ENCODE measurements at places on chromosomes 11 and 22.

DNA sequence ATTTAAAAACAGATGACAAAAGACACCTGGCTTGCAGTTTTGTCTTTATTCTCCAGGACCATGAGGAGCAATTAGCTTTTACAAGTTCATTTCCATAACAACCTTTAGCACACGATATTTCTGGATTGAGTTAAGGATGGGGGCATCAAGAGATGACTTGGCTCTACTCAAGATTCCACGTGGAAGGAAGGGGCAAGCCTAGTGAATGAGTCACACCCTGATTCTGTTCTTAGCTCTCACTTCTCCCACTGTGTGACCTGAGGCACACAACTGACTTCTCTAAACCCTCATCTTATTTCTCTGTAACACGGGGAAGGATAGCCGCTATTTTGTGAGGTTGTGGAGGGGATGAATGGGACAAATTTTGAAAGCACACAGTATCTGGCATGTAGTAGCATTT is 185.5 kb downstream of the KIRREL3 start:
- no peak for DNase-seq

- DNase-seq = no peak
Measured at GRCh38 chr22:50439871-50440331, 34.9 kb downstream of the SBF1 start.

DNA sequence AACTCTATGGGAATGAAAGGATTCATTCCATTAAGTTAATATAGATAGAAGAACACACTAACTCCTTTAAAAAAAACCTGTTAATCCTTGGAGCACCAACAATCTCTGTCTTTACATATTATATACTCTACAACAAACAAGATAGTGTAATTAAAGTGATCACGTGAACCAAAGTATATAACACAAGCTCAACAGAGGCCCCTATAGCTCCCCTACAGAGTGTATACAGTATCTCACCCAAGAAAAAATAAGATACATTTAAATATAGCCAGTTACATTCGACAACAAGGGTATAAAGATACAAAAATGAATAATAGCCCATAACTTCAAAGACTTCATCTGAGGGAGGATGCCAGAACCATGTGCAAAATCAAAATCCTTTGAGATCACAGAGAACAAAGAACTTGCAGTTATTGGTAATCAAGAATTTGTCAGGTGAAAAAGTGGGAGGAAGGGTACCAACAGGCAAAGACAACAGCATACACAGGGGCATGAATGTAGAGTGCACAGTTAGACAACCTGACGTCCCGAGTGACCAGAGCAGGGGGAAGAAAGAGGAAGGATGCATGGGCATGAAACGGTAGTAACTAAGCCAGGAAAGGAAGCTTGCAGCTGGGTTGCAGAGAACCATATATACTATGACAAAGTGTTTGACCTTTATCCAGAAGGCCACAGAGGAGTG is 4.7 kb downstream of the FCHSD2 start:
- DNase-seq = no peak

DNA sequence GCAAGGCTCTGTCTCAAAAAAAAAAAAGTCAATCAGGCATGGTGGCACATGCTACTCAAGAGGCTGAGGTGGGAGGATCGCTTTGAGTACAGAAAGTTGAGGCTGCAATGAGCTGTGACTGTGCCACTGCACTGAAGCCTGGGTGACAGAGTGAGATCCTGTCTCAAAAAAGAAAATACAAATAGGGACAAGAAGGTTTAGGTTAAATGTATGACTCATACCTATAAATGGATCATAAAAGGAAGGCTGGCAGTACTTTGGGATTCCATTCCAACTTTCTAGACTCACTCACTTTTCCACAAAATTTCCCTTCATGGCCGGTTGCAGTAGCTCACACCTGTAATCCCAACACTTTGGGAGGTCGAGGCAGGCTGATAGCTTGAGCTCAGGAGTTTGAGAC is 25.6 kb upstream of the OSBP start:
- no peak for DNase-seq

DNA sequence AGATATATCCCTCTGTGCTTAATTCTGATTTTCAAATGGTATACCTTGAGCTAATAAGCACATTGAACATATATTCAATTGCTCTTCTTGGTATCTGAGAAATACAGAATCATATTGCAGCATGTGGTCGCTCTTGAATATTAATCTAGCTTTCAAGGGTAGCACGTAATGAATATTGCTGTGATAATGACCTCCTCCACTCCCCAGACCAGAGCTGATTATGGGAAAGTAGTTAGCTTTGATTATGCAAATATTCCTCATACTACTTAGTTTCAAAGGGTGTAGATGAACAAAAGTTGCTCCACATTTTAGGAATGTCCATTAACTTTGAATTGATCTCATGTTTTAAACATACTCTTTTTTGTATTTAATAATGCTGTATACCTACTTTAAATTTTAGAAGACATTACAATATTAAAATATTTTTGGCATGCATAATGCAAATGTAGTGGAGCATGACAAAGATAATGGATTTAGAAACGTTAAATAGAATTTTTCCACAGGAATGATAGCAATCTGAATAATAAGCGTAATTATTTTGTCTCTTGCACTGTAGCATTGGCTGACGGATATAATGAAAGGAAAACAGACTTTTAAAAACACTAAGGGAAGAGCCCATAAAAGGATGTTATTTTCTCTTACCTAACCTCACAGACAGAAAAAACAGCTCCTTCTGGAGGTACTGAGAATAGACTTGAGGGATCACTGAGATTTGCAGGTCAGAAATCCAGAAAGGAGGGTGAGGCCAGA is 27.2 kb downstream of the KBTBD3 start:
- DNase-seq = no peak

GRCh38 chr11:94494126-94494680 is 419 bp downstream of the ANKRD49 start:
- DNase-seq = no peak

GRCh38 chr11:12386745-12387144 is 9.4 kb downstream of the PARVA start:
- no peak for DNase-seq

DNA sequence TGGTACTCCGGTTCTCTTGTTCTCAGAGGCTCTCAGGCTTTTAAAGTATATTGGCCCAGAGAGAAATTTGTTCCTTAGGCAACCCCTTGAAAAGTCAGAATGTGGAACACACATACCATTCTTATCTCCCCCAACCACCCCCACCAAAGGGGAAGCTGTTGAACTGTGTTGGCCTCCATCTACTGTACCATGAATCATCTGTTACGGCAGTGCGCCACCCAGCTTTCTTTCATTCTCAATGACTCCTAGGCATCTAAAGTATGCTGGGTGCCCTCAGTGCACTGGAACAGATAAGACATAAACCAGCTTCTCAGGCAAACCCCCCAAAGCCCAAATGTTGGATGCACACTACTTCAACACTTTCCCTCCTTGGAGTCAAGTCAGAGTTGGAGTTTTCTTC is 696.2 kb upstream of the TENM4 start:
- DNase-seq = no peak

- DNase-seq = no peak
Measured at GRCh38 chr11:17406082-17406817, 17.8 kb upstream of the KCNJ11 start.

- DNase-seq = no peak
Measured at GRCh38 chr22:42743501-42743991, 22.9 kb upstream of the A4GALT start.

DNA sequence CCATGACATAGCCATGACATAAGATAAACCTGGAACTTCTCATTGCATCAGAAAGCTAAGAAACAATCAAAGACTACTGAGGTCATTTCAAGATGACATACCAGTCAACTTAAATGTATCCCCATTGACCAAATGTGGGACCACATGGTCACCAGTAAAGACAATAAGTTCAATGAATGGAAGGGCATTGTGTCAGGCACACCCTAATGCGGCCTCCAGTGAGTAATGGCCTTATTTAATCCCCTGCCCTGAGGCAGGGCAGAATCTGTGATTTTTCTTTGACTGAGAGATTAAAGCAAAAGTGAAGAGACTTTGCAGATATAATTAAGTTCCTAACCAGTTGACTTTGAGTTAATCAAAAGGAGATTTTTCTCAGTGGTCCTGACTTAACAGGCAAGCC is 17.3 kb upstream of the SYT8 start:
- DNase-seq = no peak

DNA sequence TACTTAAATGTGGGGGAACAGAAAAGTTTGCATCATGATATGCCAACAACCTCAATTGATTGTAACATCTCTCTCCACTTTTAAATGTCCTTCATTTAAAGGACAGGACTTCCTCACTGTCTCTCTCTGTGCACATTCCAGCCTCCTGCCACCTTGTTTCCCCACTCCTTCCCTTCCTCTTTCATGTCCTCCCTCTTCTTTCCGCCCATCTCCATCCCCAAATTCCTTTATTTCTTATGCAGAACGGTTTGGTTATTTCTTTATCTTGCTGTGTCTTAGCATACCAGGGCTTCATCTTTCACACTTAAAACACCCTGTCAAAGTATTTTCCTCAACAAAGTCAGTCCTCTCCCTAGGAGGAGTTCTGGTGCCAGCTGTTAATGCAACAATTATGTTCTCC is 293.8 kb downstream of the NXPE2 start:
- DNase-seq = no peak

DNA sequence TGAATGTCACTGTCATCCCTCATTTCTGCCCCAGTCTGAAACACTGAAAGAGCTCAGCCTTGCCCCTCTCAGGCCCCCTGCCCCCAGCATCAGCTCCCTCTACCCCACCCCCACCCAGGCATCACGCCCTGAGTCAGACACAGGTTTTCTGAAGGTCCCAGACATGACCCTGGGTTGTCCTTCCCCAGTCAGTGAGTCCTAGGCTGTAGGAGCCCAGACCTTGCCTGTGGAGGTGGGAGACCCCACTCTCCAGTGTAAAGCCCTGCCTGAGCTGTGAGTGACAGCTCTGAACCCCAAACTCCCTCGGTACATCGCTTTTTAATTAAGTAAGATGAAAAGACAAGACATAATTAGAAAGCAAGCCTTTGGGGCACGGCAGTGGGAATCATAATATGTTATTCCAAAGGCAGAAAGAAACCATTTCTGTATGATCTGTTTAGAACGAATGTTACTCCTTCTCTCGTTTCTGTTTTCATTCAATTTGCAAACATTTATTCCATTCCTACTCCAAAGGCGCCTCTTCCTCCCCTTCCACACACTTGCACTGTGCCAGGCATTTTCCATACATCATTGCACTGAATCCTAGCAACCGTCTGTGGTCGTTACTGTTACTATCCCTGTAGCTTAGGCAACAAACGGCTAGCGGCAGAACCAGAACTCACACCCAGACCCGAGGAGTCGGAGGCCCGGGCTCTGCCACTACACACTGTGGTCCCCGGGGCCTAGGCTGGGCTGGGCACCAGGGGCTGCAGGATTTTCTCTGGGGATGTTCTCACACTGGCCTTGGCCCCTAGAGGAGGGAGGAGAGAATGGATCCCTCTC is 63.4 kb downstream of the CD6 start:
- no peak for DNase-seq

GRCh38 chr11:27153136-27153535 is 112.5 kb downstream of the BBOX1 start:
- DNase-seq = no peak

DNA sequence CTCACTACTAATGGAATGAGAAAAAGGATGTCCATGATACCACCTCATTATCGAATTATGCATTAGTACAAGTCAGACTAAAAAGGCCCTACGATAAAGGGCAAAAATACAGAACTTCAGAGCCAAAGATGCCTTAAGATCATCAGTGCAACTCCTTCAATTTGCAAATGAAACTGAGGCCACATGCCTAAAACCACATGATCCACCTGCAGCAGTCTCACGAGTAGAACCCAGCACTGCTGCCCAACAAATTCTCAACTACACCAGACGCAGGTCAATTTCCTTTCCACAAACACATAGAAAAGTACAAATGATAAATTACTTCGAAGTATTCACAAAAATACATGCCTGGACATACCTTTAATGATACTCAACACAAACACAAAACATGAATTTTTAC is 20.1 kb downstream of the KMT5B start:
- no peak for DNase-seq

- no peak for DNase-seq
Measured at GRCh38 chr11:134988495-134988894, 576.5 kb upstream of the B3GAT1 start.

DNA sequence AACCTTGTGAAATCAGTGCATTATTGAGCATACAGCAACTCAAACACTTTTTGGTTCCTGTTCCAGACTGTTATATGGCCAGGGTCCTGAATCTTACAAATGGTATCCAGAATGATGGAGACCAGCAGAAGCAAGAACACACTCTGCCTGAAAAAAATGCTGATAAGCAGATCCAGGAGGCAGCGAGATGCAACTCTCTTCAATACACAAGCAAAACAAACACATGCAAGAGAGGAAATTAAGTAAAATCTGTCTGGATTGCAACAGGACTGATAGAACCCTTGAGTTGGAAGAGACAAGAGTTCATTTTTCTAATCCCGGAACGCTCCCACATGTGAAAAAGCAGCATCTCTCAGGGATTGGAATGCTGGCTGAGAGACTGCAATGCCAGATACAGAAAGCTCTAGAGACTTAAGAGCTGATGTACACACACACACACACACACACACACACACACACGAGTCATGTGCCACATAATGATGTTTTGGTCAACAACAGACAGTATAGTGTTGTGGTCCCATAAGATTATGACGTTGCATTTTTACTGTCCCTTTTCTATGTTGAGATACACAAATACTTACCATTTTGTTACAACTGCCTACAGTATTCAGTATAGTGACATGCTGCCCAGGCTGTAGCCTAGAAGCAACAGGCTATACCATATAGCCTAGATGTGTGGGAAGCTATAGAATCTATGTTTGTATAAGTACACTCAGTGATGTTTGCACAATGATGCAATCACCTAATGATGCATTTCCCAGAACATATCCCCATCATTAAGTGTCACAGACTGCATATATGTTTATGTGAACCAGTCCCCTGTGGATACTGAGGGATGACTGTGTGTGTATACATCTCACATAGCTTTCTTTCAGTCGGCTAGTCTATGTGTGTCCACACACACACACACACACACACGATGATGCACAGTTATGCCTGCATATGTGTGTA is 406.6 kb downstream of the LARGE1 start:
- DNase-seq = no peak

GRCh38 chr22:46090036-46090591 is 60.2 kb upstream of the PPARA start:
- DNase-seq = no peak

- no peak for DNase-seq
Measured at GRCh38 chr11:86144846-86145245, 76.0 kb upstream of the PICALM start.

DNA sequence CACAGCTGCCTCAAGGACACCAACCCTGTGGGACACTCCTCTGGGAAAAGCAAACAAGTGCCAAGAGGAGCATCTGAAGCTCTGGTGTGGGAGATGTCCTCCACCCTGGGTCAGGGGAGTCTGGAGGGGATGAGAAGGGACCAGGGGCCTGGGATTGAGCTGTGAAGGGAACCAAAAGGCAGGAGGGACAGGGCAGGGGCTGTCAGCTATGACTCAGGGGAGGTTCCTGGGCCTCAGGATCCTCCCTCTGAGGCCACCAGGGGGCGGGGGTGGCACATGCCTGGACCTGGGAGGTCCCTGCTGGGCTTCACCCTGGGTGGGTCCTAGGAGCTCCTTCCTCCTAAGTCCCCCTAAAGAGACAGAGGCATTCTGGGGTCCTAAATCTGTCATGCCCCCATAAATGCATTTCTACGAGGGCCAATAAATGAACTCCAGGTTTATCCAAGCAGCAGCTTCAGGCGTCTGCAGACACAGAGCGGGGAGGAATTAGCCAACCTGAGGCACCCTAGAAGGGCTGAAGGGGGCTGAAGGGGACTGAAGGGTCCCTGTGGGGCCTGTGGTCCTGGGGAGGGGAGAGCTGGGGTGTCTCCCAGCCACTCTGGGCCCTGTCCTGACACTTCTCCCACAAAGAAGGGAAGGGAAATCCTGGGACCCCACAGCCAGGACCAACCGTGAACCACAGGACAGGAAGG is 31.9 kb upstream of the IGLL5 start:
- DNase-seq = peak; percentile 41
